ENCODE measurements at places on chromosomes 4 and X.

DNA sequence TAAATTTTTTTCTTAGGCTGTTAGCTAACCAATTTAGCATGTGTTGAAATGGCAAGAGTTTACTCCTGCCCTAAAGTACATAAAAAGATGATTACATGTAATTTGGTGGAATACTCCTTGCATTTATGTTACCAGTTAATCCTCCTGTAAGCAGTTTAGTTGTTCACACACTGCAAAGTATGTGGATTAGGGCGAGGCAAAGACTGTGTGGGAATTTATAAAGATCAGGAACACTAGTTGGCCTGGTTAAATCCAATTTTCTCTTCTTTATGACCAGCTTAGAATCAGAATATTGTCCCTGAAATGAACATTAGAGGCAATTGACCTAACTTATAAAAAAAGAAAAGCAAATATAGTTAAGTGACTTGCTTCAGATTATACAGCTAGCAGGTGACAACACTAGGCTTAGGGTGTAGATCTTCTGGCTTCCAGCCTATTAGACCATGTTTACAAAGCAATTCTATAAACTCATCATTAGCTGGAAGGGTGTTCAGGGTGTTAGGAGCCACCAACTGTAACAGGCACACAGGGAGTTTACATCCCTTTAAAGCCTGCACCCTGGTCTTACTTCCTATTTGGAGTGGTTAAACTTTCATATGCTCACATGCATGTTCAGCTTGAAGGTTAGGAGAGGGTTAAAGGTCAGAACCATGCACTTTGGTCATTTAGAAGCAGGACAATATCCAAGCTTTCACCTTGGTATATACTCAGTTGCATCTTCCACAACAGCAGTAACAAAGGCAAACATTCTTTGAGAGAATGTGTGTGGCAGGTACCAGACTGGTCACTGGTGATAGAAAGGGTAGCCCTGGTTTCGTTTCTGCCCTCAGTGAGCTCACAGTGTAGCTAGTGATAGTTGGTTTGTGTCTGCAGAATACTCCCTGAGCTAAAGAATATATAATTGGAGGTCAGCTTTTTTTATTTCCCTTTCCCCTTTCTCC lies 72.6 kb downstream of the GC start:
- DNase-seq = no peak

DNA sequence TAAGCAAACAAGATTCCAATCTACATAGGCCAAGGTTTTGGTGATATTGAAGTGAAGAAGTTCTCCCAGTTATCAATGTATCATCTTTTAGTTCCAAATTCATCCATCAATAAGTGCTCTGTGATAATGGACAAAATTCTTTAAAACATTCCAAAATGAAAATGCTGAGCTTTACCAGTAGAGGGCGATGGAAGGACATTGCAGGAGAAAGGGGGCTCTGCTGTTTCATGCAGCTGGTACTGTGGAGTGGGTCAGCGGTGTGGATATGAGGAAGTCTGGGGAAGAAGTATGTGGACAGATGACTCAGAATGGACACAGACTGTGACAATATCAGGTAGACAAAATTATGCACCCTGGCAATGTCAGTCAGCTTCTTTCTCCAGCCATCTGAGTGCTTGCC lies 46.6 kb upstream of the HS6ST2 start:
- no peak for DNase-seq

GRCh38 chr4:160846121-160846520 lies 1317.7 kb downstream of the FSTL5 start:
- DNase-seq = no peak

DNA sequence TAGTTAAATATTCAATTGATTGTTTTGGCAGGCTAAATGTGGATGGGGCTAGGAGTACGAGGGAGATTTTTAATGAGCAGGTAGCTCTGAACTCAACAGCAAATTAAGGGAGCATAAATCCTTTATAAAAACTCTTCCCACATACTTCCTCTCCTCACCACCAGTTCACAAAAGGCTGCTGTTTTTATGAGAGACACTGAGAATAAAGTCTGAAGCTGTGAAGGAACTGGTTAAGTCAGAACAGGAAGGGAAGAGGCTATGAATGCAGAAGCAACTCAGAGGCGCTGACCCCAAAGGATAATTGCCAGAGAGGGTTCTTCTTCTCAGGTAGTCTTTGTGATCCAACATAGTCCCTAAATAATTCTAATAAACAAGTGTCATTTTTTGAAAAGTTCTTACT lies 406.1 kb downstream of the GPM6A start:
- DNase-seq = no peak

GRCh38 chr4:8303485-8304281 lies 34.1 kb downstream of the HTRA3 start:
- no peak for DNase-seq

GRCh38 chrX:55663584-55663983 lies 40.4 kb downstream of the FOXR2 start:
- DNase-seq = no peak

GRCh38 chr4:153750197-153750817 lies 9.5 kb downstream of the RNF175 start:
- DNase-seq = peak; percentile 26

DNA sequence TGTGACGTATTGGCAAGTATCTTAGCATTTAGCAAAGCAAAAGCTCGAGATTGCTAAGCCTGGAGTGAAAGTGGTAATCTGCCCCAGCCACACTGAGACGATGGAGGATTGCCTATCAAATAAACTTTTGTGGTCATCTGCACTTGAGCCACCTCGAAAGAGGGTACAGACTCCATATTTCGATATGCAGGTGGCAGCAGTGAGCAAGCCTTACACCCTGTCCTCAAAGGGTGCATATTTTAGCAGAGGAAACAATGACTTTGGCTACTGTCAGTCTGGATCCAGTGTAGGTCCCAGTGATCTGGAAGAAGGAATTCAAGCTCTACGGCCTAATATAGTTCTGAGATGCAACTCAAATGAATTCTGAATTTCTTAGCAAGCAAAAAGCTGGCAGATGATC lies 153.9 kb downstream of the ATG4A start:
- no peak for DNase-seq

DNA sequence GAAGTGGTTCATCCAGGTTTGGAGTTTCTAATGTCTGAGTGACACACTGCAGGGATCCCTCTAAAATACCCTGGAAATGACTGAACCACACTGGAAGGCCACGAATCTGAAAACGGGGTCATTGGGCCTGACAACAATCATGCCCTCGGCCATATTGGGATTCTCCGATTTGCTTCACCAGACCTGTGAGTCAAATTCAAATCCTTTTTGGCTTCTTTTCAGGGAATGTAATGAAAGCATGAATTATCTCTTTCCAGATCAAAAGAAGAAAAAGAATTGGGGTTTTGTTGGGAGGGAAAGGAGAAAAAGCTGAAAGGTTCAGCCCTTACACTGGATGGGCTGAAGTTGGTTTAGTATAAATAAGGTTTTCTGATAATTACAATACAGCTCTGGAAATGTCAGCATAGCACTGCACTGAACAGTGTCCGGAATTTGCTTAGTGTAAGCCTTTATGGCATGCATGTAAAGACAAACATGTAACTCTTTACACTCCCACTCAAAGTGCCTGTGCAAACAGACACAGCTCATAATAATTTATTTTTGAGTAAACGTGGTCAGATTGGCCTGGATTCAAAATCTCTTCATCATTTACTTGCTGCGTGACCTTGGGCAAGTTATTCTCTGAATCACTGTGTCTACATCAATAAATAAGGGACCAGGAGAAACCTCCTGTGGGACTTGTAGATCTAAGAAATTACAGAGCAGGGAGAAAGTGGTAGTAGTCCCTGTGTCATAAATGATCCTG lies 21.4 kb downstream of the CT47C1 start:
- no peak for DNase-seq

DNA sequence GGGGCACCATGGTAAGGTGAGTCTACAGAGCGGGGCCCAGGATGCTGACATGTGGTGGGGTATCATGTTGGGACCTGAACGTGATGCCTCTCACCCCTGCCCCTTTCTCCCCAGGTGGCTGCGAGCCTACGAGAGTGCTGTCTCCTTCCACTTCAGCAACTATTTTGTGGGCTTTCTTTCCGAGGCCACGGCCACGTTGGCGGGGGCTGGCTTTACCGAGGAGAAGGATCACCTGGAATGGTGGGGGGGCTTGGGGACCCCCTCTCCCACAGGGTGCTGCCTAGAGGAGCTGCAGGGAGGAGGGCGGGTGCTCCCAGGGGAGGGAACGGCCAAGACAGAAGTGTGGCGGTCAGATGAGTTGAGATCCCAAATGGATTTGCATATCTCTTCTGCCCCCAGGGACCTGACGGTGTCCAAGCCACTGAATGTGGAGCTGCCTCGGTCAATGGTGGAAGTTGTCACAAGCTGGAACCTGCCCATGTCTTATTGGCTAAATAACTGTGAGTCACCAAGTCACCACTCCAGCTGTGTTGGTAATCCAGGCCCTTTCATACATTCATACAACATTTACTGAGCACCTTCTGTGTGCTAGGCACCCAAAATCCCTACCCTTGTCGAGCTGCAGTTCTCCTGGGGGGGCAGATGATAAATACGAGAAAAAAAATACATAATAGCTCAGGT lies 5.5 kb downstream of the PORCN start:
- no peak for DNase-seq

Measured in stimulated activated CD8-positive, alpha-beta memory T cell treated with anti-CD3 and anti-CD28 coated beads, Interleukin-7, amount 100 ng/mL, for 1 hour (primary cell).